ENCODE measurements at places on chromosomes 16 and 17. TPM values are rescaled to one million over a fixed set of nuclear protein-coding genes. Genes with fewer than 3 reads are reported as not detected.
A peak's percentile ranks its signal among the peaks of the same experiment; 100 is the strongest.

GRCh38 chr17:46057366-46057765 is 58.3 kb downstream of the STH start:
- no peak for DNase-seq

- DNase-seq: no peak
These were observed 320.5 kb downstream of the UTP18 start for GRCh38 chr17:51580869-51581268.

DNA sequence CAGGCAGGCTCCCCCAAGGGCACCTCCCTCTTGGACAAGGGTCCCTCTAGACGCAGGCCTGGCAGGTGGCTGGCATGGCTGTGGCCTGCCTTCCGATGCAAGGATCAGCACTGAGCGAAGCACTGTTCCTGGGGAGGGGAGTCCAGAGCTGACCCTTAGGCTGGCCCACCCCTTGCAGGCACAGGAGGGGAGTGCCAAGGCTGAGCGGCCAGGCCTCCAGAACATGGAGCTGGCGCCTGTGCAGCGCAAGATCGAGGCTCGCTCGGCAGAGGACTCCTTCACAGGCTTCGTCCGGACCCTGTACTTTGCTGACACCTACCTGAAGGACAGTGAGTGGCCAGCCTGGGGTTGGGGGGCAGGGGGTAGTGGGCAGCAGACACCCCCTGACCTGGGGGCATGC is 16.8 kb upstream of the MYO15B start:
- DNase-seq: no peak

DNA sequence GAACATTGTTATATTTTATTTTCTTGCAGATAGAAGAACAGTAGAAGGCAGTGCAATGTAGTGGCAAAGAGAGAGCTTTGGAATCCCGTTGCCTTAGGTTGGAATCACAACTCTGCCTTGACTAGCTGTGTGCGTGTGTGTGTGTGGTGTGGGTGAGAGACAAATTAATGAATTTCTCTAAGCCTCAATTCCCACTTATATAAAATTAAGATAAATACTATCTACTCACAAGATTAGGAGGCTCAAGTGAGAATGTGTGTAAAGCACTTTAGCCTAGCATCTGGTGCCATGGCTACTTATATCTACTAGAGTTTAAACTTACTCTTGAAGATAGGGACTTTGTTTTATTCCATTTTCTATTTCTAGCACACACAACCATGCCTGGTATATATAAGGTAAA is 12.8 kb downstream of the CPD start:
- DNase-seq: no peak

DNA sequence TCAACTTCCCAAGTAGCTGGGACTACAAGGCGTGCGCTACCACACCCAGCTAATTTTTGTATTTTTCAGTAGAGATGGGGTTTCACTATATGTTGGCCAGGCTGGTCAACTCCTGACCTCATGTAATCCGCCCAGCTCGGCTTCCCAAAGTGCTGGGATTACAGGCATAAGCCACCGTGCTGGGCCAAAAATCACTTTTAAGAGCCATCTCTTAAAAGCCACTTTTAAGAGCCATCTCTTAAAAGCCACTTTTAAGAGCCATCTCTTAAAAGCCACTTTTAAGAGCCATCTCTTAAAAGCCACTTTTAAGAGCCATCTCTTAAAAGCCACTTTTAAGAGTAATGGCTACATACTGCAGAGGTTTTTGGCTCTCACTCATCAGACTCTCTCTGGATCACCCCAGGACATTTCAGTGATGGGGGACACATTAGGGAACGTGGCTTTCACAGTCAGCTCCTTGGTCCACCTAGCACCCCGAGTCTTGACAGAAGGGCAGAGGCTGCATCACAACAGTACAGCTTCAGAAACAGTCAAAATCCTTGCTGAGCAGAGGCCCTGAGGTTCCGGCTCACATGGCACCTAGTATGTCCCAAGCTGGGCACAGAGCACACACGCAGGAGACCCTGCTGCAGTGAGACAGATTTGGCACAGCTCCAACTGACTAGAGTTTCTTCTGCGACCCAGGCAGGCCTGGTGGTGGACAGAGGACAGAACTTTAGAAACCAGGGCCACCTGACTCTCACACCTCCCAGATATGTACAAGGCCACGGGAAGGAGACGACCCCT is 23.6 kb downstream of the RANBP10 start:
- no peak for DNase-seq

DNA sequence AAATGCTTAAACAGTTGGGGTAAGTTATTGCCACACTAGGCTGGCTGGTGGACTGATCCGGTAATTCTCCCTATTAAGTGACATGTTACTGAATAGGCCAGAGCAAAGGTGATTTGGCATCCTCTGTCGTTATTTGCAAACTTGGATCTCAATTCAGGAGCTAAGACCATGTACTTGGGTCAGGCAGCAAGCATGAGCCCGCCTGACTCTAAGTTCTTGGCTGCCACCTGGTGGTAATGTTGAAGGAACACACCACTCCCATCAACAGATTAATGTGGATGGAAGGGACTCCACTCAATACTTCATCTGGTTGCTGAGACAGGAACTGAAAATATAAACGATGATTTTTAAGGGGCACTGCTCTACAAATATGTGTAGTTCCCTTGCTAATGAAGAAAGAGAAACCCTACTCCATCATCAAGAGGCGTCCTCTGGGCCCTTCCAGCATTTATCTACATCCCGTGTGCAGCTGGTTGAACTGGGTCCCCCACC is 70.8 kb downstream of the EMP2 start:
- peak; percentile 92 for DNase-seq

- DNase-seq: no peak
These were observed 679.7 kb upstream of the SOX9 start for GRCh38 chr17:71441098-71441497.

- no peak for DNase-seq
These were observed 104.8 kb downstream of the MGAT5B start for GRCh38 chr17:76973040-76973439.

GRCh38 chr16:67884684-67885083 is at the start of gene NRN1L:
NRN1L (plus strand) TSS chr16:67884885; CDS start chr16:67884904, 19 bp downstream.
- peak; percentile 95 for DNase-seq

DNA sequence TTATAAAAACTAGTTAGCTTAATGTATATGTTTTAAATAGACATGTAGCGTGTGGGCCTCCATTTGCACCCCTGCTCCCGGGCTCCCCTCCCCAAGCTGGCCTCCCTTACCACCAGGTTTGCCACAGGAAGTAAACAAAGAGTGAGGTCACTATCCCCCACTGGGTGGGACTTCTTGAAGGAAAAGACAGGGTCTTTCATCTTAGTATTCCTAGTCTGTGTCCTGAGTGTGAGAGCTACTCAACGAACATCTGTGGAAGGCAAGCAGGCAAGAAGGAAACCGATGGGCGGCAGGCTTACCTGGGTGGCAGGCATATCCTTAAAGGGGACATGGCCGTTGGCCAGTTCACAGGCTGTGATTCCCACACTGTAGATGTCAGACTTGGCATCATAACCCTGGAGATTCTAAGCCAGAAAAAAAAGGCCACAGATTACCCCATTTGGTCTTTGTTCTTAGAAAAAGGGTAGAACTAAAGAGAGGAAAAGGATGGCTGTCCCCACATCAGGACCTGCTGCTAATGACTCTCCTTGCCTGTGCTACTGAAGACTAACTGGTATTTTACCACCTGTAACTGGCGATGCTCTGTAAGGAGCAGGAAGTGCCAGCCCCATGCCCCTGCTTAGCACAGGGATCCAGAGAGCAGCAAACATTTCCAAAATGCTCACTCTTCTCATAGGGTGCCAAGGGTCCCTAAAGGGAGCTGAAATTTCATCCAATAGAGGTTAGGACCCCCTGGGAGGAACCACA is 6.6 kb upstream of the LIMD2 start:
- DNase-seq: no peak

DNA sequence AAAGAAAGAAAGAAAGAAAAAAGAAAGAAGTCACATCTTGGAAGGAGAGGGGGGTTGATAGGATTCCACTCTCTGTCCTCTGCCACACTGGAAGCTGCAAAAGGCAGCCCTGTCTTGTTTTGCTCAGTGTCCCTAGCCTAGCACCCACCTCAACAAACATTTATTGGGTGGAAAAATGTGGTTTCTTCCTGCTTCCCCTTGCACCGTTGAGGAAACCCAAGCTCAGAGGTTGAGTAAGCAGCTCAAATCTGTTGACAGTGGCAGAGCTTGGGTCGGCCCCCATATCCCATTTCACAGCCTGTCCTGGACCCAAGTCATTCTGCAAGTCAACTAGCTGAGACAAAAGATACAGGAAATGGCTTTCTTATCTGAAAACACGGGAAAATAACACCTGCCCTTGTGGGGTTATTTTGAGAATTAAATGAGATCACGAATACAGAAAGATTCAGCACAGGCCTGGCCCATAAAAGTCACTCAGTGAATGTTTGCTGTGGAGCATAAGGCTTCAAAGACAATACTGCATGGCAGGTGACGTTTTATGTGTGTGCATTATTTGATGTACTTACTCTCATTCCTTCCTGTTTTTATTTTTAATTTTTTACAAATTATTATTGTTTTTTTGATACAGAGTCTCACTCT is 63.6 kb downstream of the SCNN1B start:
- peak; percentile 25 for DNase-seq

GRCh38 chr17:41518789-41519449 is at the start of gene KRT15:
KRT15 (minus strand) TSS chr17:41518890; CDS start chr17:41518827, 63 bp downstream.
- DNase-seq: no peak

- DNase-seq: no peak
These were observed 72.3 kb upstream of the XYLT1 start for GRCh38 chr16:17543073-17543472.

DNA sequence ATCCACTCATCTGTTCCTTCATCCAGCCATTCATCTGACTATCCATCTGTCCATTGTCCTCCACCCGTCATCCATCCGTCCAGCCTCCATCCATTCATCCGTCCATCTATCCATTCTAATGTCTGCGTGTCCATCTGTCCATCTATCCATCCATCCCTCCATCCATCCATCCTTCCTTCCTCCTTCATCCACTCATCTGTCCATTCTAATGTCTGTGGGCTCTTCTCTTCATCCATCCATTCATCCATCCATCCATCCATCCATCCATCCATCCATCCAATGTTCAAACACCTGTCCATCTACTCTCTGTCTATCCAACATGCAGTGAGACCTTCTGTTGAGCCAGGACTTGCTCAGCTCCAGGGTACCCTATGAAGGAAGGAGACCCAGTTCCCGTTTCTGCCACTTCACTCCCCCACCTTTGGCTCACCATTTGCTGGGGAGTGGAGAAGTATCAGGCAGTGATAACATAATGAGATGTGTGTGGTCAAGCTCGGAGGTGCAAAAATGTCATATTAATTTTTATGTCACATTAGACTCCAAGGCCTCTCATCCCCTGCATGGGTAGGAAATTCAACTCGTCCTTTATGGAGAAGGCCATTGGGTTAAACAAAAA is 36.5 kb upstream of the ADGRG1 start:
- no peak for DNase-seq

DNA sequence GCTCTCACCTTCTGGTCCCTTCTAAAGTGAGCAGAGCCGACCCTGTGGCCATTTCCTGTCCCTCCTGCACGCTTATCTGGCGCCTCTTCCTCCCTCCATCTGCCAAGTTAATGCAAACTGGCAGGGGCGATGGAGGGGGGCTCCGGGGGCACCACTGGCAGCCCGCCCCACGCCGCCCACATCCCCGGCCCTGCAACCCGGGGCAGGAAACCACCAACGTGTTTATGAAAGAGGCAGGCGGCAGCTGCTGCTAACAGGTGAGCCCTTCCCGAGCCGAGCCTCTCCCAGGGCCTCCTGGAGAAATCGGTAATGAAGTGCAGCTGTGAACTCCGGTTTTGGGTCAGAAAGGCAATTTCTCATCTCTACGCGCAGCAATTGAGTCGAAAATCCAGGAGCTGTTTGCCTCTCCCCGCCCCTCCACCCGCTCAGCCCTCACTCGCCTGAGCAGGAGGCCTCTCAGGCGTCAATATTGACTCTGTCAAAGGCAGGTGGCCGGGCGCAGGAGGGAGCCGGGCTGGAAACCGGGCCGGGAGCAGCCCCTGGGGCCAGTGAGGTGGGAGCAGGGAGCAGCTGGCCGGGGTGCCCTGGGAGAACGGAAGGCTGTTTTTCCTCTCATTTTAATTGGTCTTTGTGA is 164.4 kb upstream of the GSE1 start:
- no peak for DNase-seq

DNA sequence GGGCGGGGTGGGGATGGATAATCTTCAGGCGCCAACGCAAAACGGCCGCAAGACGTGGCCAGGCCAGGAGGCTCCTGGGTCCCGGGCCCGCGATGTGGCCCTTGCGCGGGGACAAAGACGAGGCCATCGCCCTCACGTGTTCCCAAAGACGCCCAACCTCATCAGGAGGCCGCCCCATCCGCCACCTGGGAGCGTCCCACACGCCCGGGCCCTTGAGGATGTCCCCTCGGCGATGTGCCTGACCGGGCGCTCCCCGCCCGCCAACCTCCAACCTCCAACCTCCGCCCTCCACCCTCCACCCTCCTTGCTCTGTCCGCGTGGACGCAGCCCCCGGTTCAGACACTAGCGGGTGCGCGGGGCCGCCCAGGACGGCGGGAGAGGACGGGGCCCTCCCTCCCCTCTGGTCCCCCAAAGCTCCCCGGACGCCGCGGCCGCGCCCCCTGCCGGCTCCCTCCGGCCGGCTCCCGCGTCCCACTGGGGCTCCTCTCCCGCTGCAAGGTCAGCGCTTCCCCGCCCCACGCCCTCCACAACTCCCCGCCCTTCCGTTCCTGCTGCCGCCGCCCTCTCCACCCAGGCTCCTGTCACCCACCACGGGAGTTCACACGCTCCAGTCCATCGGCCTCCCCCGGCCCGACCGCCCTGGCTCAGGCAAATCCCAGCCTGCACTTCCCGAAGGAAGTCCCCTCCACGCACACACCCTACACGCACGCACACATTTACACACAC is 250.8 kb upstream of the RPL38 start:
- peak; percentile 71 for DNase-seq

- no peak for DNase-seq
These were observed 605 bp downstream of the NLRP1 start for GRCh38 chr17:5583426-5584382.

- peak; percentile 33 for DNase-seq
These were observed 895 bp downstream of the BRD7 start for GRCh38 chr16:50367777-50368409.

- DNase-seq: no peak
These were observed 524.6 kb downstream of the GRIN2A start for GRCh38 chr16:9657641-9658040.

DNA sequence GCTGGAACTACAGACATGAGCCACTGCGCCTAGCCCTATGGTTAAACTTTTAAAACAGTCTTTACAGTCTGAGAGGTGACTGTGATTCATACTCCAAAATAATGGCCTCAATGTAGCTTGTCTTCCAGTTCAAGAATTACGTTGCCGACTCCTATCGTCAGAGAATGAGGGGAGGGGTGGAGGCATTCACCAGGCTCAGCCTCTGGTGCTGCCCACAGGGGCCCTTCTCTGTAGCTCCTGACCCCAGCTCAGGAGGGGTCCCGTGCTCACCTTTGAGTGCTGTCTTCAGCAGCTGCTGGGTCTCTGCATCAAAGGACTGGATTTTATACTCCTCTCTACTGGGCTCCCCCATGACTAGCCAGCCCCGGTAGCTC is 1.2 kb downstream of the MIF4GD start:
- no peak for DNase-seq

The GUCY2D gene
- 0.08 TPM for polyA plus RNA-seq

The CIAO3 gene
- polyA plus RNA-seq: 15.4 TPM

The C1QTNF8 gene
- not detected for polyA plus RNA-seq

The PIRT gene
- polyA plus RNA-seq: not detected

The KRT31 gene
- not detected for polyA plus RNA-seq

The RNF112 gene
- polyA plus RNA-seq: 0.38 TPM

The KRT36 gene
- not detected for polyA plus RNA-seq

The ADAP2 gene
- 0.80 TPM for polyA plus RNA-seq

The VMO1 gene
- polyA plus RNA-seq: 0.40 TPM

The SAMD14 gene
- 0.97 TPM for polyA plus RNA-seq

Data from GM23338 (cell line).